ENCODE measurements at places on chromosomes 7 and 10.

GRCh38 chr7:16586081-16586874 lies 59.3 kb downstream of the ANKMY2 start:
- no peak overlapping the region for H3K27ac ChIP-seq
- no peak for DNase-seq
- H3K4me3 ChIP-seq, result no peak overlapping the region

GRCh38 chr7:15397922-15398760 lies 163.7 kb downstream of the AGMO start:
- no peak overlapping the region for H3K4me3 ChIP-seq
- no peak for DNase-seq
- no peak overlapping the region for H3K27ac ChIP-seq
- no peaks in the 10 kb centered on the region for H3K4me1 ChIP-seq
- no peaks in the 10 kb centered on the region for H3K36me3 ChIP-seq

DNA sequence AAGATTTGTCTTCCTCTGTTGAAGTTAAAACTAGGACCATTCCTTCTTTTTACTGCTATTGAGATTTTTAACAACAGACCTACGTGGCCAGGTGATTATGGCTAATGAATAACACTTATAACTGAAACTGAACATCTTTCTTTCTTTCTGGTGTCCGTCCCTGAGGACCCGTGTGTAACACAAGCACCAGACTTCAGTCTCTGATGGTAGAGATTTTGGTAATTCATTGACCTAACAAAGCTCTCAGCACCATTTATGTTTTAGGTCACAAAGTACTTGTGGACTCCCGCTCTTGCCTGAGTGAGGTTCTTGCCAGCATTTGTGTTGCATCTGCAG lies 40.4 kb upstream of the TMEM229A start:
- H3K36me3 ChIP-seq, result no peaks in the 10 kb centered on the region
- H3K4me3 ChIP-seq, result no peak overlapping the region
- no peaks in the 10 kb centered on the region for H3K27me3 ChIP-seq
- H3K27ac ChIP-seq, result no peak overlapping the region
- DNase-seq, result no peak

GRCh38 chr10:49074836-49075682 lies 40.3 kb downstream of the VSTM4 start:
- H3K4me1 ChIP-seq, result no peaks in the 10 kb centered on the region
- no peak for DNase-seq
- H3K27ac ChIP-seq, result no peak overlapping the region
- no peaks in the 10 kb centered on the region for H3K27me3 ChIP-seq
- peaks cover 32% of the 10 kb centered on the region for H3K36me3 ChIP-seq
- no peak overlapping the region for H3K4me3 ChIP-seq

GRCh38 chr7:108055611-108056021 lies 52.7 kb upstream of the LAMB1 start:
- no peak for DNase-seq
- no peaks in the 10 kb centered on the region for H3K4me1 ChIP-seq
- no peaks in the 10 kb centered on the region for H3K36me3 ChIP-seq
- H3K27ac ChIP-seq, result no peak overlapping the region
- H3K4me3 ChIP-seq, result no peak overlapping the region

DNA sequence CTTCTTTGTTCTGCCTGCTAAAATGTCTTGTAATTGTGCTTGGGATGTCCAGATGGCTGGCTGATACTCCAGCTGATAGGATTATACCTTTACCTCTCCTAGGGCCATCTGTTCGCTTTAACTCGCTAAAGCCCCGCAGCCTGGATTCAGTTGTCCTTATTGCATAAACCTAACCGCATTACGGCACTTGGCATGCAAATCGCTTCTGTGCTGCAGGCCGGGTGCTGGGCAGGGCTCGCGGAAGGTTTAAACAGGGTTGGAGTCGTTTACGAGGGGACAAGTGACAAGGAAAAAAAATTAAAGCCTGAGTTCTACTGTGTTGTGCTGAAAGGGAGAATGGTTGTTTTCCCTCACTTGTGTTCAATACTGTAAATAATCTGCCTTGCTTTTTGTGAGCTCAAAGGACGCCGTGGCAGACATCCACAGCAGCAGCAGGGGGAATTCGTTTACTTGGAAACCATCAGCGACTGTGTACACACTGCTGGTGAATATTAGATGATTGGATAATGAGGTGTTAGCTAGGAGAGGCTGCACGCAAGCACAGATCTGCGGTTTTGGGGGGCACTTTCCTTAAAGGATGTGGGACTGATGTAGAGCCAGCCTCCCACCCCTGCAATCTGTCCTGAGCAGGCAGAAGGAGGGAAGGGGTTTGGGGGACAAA lies 93.0 kb downstream of the EBF3 start:
- H3K36me3 ChIP-seq, result no peaks in the 10 kb centered on the region
- no peak overlapping the region for H3K27ac ChIP-seq
- no peaks in the 10 kb centered on the region for H3K27me3 ChIP-seq
- H3K4me3 ChIP-seq, result no peak overlapping the region
- DNase-seq, result no peak
- no peaks in the 10 kb centered on the region for H3K4me1 ChIP-seq

GRCh38 chr7:28346676-28347363 lies 65.5 kb upstream of the CREB5 start:
- no peaks in the 10 kb centered on the region for H3K4me1 ChIP-seq
- no peaks in the 10 kb centered on the region for H3K27me3 ChIP-seq
- no peak overlapping the region for H3K4me3 ChIP-seq
- no peaks in the 10 kb centered on the region for H3K36me3 ChIP-seq
- no peak overlapping the region for H3K27ac ChIP-seq
- DNase-seq, result no peak

- no peaks in the 10 kb centered on the region for H3K4me1 ChIP-seq
- DNase-seq, result no peak
- no peak overlapping the region for H3K4me3 ChIP-seq
- no peaks in the 10 kb centered on the region for H3K27me3 ChIP-seq
- H3K36me3 ChIP-seq, result no peaks in the 10 kb centered on the region
These were observed 537.1 kb downstream of the PTPRN2 start for GRCh38 chr7:158050441-158050977.

GRCh38 chr10:124325998-124326636 lies 92.6 kb downstream of the OAT start:
- H3K4me3 ChIP-seq, result no peak overlapping the region
- no peaks in the 10 kb centered on the region for H3K27me3 ChIP-seq
- H3K27ac ChIP-seq, result no peak overlapping the region
- no peaks in the 10 kb centered on the region for H3K36me3 ChIP-seq
- no peak for DNase-seq

- no peak for DNase-seq
- H3K27me3 ChIP-seq, result no peaks in the 10 kb centered on the region
- no peaks in the 10 kb centered on the region for H3K4me1 ChIP-seq
- no peaks in the 10 kb centered on the region for H3K36me3 ChIP-seq
- no peak overlapping the region for H3K4me3 ChIP-seq
These were observed 8.1 kb downstream of the STK32C start for GRCh38 chr10:132299371-132300336.

DNA sequence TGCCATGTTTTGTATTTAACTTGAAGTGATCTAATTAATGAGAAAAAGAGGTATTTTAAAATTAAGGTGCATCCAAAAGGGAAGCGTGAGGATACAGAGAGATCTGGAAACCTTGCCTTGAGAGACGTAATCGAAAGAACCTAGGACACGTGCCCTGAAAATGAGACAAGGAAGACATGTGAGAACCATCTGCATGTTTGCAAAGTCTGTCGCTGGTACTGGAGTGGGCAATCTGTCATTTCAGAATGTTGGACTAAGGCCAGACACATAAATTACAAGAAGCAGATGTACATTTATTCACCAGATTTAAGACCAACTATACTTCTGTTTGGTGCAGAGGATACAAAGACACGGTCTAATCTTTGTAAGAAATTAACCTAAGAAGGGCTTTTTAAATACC lies 9.2 kb downstream of the AGR2 start:
- no peak overlapping the region for H3K27ac ChIP-seq
- no peaks in the 10 kb centered on the region for H3K36me3 ChIP-seq
- no peak for DNase-seq
- H3K4me1 ChIP-seq, result no peaks in the 10 kb centered on the region
- no peaks in the 10 kb centered on the region for H3K27me3 ChIP-seq

DNA sequence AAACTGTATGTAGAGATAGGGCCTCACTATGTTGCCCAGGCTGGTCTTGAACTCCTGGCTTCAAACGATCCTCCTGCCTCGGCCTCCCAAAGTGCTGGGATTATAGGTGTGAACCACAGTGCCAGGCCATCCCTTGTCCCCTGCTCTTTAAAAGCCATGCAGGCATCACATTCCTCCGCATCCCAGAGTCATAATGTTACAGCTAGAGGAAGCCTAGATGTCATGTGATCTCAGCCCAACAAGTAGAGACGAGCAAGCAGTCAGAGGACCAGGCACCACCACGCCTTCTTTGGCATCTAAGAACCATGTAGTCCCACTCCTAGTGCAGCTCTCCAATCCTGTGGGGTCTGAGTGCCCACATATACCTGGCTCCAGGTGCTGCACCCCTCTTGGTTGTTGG lies 13.1 kb downstream of the PODXL start:
- no peak for DNase-seq
- H3K27ac ChIP-seq, result no peak overlapping the region
- no peaks in the 10 kb centered on the region for H3K36me3 ChIP-seq
- H3K4me3 ChIP-seq, result no peak overlapping the region
- H3K4me1 ChIP-seq, result no peaks in the 10 kb centered on the region

- no peak overlapping the region for H3K4me3 ChIP-seq
- H3K27ac ChIP-seq, result no peak overlapping the region
- no peaks in the 10 kb centered on the region for H3K36me3 ChIP-seq
- no peak for DNase-seq
- no peaks in the 10 kb centered on the region for H3K27me3 ChIP-seq
These were observed 141.4 kb upstream of the DGKB start for GRCh38 chr7:15043931-15044330.

DNA sequence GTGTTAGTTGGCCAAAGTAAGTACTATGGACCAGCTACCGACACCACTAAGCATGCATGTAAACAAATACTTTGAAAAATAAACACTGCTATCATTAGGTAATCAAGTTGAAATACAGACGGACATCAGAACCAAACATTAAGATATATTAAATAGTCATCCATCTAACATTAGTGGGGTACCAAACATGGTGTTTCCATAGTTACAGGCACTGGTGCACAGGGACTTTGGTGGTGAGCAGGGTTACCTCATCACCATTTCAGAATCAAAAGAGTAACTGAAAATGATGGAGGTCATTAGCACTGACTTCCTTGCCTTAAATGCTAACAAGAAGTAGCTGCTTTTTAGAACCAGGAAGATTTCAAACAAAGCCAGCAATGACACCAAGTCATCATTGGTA lies 23.9 kb downstream of the EBLN1 start:
- DNase-seq, result no peak
- no peaks in the 10 kb centered on the region for H3K27me3 ChIP-seq
- no peaks in the 10 kb centered on the region for H3K36me3 ChIP-seq
- H3K4me1 ChIP-seq, result no peaks in the 10 kb centered on the region

- H3K4me1 ChIP-seq, result no peaks in the 10 kb centered on the region
- H3K36me3 ChIP-seq, result no peaks in the 10 kb centered on the region
- no peak overlapping the region for H3K27ac ChIP-seq
- no peak for DNase-seq
These were observed 47.9 kb upstream of the CCDC6 start for GRCh38 chr10:59954296-59954695.

Measured in ascending aorta (tissue), 2 donors.